ENCODE measurements at places on chromosomes 2 and 18.

GRCh38 chr2:229130522-229130921, 140.6 kb downstream of the PID1 start:
- DNase-seq = no peak

DNA sequence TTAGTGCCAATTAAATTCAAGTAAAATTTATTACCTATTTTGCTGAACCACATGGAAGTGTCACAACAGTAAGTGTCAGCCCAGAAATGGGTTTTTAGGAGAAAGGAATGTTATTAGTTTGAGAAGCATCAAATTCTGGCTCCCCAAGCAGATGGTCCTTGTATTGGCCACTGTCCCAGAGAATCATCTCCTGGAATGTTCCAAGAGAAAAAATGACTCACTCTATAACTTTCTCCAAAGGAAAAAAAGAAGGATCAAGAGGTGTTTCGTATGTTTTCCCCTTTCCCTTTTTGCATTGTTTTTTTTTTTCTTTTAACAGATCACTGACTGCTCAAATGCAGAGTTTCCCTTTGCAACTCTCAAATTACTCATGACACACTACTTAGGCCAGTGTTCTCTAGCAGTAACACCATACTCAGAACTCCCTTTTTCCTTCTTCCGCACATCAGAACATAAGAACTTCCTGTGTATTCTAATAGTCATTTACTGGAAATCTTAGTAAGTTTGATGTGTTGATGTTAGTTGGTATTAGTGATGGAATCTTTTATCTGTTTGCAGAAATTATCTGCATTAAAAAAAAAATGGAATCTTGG, 390.3 kb downstream of the GPD2 start:
- no peak for DNase-seq

- no peak for DNase-seq
Observed at GRCh38 chr2:3289971-3290370, 87.6 kb downstream of the EIPR1 start.

GRCh38 chr18:64994370-64994769, 756.4 kb upstream of the CDH7 start:
- no peak for DNase-seq

DNA sequence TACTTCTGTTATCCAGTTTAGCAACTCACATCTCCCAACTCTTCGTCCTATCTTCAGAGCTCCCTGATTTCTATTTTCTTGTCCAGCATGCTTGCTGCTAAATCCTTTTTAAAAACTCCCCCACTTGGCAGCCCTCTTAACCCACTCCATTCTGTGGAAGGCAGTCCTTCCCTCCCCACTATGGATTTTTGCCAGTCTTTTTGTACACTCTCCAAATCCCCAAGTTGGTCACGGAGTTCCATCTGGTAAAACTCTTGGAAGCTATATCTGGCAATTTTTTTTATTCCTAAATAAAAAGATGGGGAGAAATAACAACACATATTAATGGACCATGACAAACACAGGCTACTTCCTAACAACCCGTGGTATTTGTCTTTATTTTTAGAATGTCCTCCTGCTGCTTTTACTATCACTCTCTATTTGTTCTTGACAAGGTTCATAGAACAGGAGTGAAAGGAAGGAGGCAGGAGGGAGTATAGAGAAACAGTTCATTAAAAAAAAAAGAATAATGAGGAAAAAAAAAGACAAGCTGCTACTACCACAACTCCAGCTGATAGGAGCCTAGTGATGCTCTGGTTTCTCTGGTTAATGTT, 120.0 kb upstream of the THSD7B start:
- DNase-seq = no peak

- no peak for DNase-seq
Observed at GRCh38 chr2:239287461-239287860, 113.4 kb downstream of the HDAC4 start.

DNA sequence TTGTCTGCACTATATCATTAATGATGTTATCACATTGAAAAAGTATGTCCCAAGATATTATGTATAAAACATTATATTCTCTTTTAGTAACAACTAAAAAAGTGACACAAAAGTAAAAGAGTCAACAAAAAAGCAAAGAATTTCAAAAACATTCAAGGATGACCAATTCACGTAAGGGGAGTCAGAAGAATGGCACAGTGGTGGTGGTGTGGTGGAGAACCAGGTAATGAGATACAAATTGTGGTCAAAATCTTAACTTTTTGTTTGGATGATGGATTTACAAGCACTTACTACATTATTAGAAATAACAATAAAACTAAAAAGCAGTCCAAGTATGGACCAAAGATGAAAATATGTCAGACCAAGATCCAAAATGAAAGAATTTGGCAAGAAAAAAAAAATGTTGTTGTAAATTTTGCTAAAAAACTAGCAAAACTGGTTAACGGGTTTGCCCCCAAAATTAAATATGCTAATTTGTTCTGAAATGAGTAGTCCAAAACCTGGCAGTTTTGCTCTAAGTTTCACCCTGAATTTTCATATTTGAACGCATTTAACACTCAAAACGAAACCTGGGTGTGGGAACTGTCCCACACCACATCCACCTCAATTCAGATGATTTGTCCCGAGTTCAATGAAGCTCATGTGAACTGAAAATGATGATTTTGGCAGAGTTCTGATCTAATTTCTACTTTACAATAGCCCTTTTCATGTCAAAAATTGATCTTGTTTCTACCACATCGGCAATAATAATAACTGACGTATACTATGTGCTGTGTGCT, 135.8 kb downstream of the IKZF2 start:
- DNase-seq = no peak

GRCh38 chr2:111999809-112000208, 55.3 kb upstream of the TMEM87B start:
- DNase-seq = no peak

- no peak for DNase-seq
Observed at GRCh38 chr2:218128781-218129457, 3.1 kb downstream of the CXCR2 start.

- DNase-seq = no peak
Observed at GRCh38 chr18:45962461-45962860, 4.7 kb downstream of the EPG5 start.

GRCh38 chr18:13145636-13146190, 72.8 kb upstream of the LDLRAD4 start:
- DNase-seq = no peak

GRCh38 chr2:65367524-65367923, 64.9 kb downstream of the SPRED2 start:
- peak; percentile 90 for DNase-seq

GRCh38 chr2:54672590-54673456, 50.6 kb upstream of the EML6 start:
- no peak for DNase-seq

- DNase-seq = no peak
Observed at GRCh38 chr2:80462654-80463053, 158.1 kb upstream of the LRRTM1 start.

DNA sequence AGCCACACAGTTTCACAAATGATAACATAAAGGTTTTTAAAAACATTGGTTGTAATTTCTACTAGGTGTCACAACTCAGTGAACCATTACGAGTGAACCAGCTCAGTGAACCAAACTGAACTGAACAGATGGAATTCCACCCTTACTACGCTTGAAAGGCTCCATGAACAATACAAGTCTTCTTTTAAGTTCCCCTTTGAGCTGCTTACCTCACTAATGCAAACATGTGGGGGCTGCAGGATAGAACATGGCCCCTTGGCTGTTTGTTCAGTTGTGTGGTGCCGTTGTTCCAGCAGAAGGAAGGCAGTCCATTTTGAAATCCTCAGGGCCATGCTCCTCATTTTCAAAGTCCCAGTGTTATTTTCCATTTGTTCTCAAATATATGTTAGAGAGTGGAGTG, 30.7 kb upstream of the KLHL14 start:
- DNase-seq = no peak

DNA sequence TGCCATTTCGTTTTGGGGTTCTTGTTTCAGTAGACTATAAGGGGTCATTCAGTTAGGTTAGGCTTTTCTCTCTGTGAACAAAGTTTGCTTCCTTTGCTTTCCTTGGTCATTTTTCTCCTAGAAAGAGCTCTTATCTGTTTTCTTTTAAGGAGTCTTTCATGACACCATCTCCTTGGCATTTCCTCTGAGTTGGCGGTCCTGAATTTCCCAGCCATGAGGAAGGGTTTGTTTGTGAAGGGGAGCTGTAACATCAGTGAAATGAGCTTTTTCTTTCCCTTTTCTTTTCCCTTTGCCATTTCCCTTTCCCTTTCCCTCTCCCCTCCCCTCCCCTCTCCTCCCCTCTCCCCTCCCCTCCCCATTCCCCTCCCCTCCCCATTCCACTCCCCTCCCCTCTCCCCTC, 61.7 kb downstream of the MAP4K4 start:
- DNase-seq = peak; percentile 67

DNA sequence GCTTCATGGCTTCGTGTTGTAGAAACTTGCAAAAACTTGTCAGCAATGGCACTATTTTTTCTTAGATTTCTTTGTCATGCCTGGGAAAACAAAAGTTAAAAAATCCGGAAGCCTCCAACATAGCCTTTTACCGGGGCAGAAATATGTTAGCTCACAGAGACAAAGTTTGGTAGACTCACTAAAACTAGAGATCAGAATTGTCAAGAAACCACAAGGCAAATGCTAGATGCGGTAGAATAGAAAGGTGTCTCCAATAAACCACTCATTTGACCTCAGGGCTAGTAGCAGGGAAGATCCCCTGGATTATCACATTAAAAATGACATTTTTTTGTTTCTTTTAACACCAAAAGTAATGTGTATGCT, 405 bp downstream of the CASP10 start:
- DNase-seq = no peak

- no peak for DNase-seq
Observed at GRCh38 chr2:215619989-215620388, 184.1 kb upstream of the FN1 start.

DNA sequence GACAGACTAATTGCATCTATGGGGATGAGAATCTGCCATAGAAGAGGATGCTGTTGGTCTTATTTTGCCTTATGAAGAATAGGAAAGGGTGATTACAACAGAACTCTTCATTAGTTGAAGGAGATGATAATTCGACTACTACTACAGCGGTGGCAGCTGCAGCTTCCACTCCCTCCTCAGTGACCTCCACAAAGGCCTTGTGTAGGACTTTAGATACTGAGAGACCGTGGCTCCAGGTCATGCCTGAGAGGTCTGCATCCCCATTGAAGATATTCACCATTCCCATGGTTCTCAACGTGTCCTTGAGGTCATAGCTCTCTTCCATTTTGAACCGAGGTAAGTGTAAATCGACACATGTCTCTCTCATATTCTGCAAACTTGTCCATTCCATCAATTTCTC, 6.4 kb downstream of the SERPINB4 start:
- DNase-seq = no peak

DNA sequence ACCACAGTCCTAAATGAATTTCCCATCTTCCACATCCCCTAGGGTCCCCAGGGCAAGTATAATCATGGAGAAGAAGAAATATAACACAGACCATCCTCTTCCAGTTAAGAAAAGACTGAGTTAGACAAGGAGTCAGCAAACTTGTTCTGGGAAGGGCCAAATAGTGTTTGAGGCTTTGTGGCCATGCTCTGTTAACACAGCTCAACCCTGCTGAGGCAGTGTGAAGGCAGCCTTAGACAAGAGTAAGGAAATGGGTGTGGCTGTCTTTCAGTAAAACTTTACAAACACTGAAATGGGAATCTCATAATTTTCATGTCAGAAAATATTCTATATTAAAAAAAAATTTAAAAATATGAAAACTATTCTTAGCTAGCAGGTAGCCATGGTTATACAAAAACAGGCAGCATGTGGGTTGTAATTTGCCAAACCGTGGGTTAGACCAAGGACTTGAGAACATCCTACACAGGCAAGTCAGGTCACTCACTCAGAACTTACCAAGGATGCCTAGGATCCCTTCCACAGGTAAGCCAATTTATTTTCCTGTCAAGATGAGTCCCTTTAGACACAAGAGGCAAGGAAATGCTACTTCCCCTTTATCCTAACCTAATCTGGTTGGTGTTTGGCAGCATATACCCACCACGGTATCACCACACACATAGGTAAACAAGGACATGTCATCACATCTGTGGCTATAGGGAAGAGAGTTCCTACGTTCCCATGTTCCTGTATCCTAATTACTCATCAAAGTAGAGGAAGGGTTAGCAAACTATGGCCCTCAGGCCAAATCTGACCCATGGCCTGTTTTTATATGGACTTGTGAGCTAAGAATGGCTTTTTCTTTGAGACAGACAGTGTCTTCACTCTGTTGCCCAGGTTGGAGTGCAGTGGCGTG, 31.9 kb downstream of the C2orf74 start:
- DNase-seq = no peak

- DNase-seq = no peak
Observed at GRCh38 chr2:15640261-15640711, 48.6 kb downstream of the DDX1 start.

DNA sequence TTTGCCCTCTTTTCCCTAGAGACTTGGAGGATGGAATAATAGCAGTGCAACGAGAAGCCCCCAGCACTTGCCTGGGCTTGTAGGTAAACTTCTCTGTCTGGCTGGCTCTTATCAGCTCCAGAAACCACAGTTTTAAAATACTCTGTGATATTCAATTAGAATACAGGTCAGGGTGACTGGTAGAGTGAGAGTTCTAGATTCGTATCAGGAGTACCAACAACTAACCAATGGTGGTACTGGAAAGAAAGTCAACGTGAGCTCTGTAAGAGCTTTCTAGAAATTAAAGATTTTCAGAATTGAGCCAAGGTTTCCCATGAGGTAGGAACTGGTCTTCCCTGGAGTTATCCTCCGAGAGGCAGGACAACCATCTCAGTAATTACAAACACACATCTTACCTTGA, 216.9 kb downstream of the NYAP2 start:
- DNase-seq = no peak

- DNase-seq = peak; percentile 18
Observed at GRCh38 chr2:232385660-232386489, 7.3 kb downstream of the ALPP start.

DNA sequence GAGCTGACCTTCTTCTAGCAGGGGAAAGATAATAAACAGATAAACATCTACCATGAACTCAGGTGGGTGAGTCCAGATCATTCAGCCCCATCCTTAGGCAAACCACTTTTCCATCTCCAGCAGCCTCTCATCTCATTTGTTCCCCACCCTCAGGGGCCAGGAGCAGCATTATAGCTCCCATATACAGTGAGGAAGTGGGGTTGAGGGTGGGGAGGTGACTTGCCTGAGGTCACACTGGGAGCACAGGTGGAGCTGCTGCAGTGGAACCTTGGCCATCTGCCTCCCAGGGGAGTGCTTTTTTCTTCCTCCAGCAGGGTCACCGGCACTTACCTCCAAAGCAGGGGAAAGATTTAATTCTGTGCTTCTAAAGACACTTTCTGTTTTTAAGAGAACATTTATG, 212.5 kb upstream of the SMAD2 start:
- DNase-seq = no peak

GRCh38 chr2:199933466-199933865, 21.8 kb downstream of the TYW5 start:
- DNase-seq = no peak

DNA sequence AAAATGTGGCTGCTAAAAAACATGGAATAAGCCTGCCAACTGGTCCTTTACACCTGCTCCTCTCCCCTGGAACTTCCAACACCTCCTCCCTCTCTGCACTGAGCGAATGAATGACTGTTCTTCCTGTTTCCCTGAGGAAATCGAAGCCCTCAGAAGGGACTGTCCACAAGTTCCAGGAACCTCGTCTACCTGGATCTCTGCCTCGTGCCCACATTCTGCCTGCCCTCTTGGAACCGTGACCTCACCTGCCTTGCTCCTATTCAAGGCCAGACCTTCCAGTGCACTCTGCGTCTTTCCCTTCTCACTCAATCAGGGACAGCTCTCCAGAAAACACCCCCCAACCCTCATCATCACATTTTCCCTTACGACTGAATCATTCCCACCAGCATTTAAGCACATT, 4.4 kb upstream of the CAB39 start:
- no peak for DNase-seq

GRCh38 chr18:13403786-13404549, 185.4 kb downstream of the LDLRAD4 start:
- DNase-seq = no peak
